ENCODE measurements at places on chromosomes 1 and 21.

GRCh38 chr1:110425612-110426152, 18.2 kb upstream of the LAMTOR5 start:
- no peak for DNase-seq

DNA sequence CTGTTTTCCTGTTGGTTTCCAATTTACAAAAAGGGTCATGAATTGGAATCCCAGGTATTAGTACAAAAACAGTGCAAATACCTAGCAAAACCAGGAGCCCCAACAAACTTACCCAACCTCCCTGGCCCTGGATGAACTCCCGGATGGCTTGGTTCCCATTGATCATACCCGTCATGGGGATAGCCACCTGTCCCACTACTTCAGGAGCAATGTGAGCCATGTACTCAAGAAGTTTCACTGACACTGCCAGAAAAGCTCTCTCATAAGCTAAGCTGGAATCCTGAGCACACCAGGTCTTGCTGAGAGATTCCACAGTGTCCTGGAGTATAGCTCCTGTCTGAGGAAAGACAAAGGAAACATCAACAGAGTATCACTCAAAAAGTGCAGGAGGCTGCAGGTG, 5.7 kb downstream of the BCL2L15 start:
- DNase-seq = no peak

GRCh38 chr1:118461154-118461553, 276.1 kb upstream of the SPAG17 start:
- DNase-seq = no peak

DNA sequence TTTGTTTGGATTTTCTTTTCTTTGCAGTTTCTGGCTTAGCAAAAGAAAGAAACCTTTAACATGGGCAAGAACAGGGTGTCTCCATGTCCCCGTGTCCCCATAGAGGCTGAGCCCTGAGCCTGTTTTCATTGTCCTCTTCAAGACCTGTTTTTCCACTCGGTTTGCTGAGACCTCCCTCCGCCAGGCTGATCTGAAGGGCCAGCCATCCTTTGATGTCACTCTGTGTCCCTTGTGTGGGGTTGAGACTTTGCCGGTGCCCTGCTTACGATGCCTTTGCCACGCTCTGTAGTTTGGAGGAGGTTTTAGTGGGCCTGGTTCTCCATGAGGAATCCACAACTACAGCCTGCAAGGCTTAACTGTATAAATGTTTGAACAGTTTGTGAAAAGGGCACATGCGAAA, 23.8 kb downstream of the IFNGR2 start:
- DNase-seq = no peak

DNA sequence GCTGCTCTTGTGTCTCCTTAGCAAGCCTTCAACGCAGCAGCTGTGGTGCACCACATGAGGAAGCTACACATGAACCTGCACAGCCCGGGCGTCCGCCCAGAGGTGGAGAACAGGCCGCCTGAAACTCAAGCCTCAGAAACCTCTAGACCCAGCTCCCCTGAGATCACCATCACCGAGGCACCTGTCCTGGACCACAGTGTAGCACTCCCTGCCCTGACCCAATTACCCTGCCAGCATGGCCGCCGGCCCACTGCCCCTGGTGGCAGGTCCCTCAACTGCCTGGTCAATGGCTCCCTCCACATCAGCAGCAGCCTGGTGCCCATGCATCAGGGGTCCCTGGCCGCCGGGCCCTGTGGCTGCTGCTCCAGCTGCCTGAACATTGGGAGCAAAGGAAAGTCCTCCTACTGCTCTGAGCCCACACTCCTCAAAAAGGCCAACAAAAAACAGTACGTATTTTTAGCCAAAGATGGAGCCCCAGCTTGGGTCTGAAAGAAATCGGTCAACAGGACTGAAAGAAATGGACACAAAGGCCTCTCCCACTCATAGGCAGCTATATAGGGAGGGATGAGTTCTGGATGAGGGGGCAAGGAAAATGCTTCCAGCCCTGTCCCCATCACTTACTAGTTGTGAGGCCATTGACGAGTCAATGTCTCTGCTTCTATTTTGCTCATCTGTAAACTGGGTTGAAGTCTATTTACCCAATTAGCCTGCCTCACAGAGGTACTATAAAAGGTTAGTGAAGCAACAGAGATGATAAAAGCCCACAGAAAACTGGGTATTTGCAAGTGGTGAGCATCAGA, 28.5 kb downstream of the CAMK1G start:
- DNase-seq = no peak

- DNase-seq = no peak
Measured at GRCh38 chr1:88990426-88990825, 2.0 kb downstream of the KYAT3 start.

DNA sequence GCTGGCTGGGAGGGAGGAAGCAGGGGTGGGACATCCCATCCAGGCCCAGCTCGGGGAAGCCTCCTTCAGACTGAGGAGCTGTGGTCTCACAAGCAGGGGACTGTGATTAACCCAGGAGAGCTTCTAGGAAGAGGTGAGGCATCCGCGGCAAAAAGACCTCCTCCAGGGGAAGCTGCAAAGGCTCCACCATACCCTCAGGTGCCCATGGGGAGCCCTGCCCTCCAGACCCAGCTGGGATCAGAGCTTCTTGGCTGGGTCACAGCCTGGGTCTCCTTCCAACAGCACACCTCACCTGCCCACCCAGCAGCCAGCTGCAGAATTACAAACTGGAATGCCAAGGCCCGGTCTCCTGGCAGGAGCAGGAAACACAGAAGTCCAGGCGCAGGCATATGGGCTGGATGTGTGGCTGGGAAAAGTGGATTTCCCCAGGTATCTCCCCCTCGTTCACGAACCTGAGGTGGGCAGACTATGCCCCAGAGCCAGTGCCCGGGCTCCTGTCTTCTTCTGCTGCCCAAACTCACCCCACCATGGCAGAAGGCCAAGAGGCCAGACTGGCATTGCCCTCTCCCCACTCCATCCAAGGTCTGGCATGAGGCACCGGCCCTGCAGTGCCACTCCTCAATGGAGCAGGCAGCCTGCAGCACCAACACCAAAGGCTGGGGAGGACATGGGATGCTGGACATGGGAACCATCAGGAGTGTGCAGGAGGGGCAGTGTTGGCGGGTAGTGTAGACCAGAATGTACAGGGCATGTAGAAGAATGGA, 15.4 kb upstream of the ARF1 start:
- DNase-seq = no peak

DNA sequence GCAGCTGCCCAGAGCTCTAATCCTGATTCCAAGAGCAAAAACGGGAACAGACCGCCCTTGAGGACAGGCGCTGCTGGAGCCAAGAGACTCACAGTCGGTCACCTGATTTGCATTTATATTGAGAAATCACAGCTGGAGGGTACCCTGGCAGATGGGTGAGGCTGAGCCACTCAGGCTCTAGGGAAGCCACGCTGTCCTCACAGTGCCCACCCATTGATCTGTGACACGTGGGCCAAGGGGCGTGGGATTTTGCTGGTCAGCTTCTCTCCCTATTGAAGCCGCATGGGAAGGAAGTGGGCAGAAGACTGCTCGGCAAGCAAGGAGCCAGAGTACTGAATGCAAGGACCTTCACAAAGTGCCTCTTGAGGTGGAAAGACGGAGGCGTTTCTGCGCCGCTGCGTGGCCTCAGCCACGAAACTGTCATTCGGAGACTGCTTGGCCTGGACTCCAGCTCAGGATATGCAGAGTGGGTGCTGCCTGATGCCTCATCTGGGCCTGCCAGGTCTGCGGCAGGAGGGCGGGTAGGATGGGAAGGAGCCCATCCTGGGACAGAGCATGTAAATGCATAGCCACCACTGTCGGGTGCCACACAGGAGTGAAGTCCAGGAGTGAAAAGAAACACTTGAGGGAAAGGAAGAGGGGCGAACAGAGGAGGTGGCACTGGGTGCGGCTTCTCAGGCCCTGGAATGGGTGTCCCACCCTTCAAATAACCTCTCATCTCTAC, 139.8 kb downstream of the PGBD5 start:
- no peak for DNase-seq

GRCh38 chr1:183033205-183033604, 10.0 kb downstream of the LAMC1 start:
- no peak for DNase-seq

- DNase-seq = no peak
Measured at GRCh38 chr1:102853701-102854187, 254.6 kb downstream of the COL11A1 start.

GRCh38 chr1:156371553-156372264, 2.7 kb downstream of the RHBG start:
- DNase-seq = no peak

DNA sequence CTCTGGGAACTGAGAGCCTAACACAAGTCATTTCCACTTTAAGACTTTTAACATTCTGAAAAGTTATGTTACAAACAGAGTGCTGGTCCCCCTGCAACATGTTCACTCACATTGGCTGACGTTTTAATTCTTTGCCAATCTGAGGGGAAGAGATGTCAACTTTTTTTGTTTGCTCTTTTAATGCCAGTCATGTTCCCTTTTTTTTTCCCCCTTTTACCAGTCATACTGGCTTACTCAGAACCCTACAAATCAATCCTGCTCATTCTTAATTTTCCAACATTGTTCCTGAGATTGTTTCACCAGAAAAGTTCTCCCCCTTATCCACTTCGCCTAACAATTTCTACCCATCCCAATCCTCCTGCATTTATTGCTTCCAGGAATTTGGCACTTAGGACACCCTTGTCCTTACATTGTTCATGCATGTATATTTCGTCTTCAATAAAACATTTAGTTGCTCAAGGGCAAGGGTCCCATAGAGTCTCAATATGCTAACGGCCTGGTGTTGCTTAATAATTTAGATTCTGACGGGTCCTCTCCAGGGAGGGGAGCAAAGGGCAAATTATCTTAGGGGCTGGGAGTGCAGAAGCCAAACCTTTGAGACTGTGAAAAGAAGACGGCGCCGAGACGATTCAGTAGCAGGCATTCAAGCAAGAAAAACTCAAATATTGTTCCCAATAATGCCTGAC, 624 bp upstream of the CR1L start:
- DNase-seq = no peak

DNA sequence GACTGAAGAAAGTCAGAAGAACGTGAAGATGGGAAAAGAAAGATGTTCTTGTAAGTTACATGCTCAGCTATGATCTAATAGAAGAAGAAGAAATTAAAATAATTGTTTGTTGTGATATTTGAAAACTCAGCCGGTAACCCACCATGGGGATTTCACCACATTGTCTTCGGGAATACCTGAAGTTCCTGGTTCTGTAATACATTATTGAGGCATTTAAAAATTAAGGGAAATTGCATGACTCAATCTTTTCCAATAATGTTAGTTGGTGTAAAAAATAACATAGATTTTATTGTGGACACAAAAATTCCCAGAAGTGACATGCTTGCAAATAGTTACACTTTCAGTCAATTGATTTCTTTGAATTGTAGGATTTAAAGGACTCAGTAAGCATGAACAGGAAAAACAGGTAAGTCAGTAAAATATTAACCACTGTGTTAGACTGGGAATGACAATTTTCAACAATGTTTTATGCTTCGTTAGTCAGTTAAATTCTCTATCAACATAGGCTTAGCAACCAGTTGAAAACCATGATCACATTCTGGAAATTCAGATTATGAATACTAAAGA, 745.1 kb downstream of the LTN1 start:
- DNase-seq = no peak

- DNase-seq = peak; percentile 3
Measured at GRCh38 chr21:25385911-25386474, 221.3 kb downstream of the MRPL39 start.

DNA sequence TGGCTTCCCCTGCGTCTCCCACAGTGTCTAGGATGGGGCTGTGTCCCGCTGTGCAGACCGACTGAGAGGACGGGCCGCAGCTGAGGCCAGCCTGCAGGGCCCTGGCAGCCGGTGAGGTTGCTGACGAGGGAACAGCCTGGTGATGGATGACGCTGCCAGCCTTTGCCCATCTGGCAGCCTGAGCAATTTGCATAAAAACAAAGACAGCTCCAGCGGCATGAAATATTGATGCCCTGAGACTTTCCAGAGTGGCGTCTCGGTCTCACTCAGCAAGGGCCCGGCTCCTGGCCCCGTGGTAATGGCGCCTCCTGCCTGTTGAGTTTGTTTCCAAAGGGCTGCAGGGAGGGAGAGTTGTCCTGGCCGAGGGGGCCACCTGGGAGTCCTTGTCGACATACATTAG, 19.1 kb upstream of the KCNA10 start:
- peak; percentile 78 for DNase-seq

DNA sequence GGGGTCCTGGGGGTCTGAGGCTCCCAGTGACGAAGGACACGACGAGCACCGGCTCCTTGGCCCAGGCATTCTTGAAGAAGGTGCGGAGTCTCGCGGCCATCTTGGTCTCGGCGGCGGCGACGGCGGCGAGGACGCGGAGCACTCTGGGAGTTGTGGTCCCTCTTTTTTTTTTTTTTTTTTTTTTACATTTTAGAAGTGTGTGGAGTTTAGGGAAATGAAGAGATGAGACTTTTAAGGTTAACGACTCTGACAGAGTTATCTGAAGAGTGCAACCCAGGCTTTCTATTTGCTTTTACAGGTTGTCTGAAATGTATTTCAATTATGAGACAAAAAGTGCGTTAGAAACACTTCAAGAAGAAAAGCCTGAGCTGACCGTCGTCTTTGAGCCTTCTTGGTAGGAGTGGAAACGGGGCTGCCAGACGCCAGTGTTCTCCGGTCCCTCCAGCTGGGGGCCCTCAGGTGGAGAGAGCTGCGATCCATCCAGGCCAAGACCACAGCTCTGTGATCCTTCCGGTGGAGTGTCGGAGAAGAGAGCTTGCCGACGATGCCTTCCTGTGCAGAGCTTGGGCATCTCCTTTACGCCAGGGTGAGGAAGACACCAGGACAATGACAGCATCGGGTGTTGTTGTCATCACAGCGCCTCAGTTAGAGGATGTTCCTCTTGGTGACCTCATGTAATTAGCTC, 9.7 kb downstream of the OR2B11 start:
- DNase-seq = no peak

- DNase-seq = peak; percentile 12
Measured at GRCh38 chr21:16002874-16003466, 273.2 kb downstream of the USP25 start.

DNA sequence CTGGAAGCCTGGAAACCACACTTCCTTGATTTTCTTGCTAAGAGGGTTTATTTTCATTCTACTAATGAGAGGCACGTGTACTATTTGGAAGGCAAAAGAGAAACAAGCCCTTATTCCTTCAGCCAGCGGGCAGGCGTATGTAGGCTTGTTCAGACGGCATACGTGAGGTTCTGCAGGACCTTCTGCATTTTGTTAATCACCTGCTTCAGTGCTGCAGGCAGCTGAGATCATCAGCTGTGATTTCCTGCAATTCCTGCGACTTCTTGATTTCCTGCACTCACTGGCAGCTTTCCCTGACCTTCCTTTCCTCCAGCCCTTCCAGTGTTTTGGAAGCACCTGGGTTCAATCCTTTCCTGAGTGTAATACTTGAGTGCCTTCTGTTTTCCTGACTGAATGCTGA, 43.4 kb downstream of the TSNAX start:
- DNase-seq = no peak

- DNase-seq = no peak
Measured at GRCh38 chr1:186213225-186213607, 161.8 kb downstream of the TPR start.

Data from NCI-H526 (cell line).